ENCODE measurements at places on chromosomes 7 and 10. TPM values are rescaled to one million over a fixed set of nuclear protein-coding genes. Genes with fewer than 3 reads are reported as not detected.

ANKRD2 gene
- total RNA-seq, result 0.49 TPM

TMEM236 gene
- total RNA-seq, result 1.3 TPM

OR13A1 gene
- not detected for total RNA-seq

DNA sequence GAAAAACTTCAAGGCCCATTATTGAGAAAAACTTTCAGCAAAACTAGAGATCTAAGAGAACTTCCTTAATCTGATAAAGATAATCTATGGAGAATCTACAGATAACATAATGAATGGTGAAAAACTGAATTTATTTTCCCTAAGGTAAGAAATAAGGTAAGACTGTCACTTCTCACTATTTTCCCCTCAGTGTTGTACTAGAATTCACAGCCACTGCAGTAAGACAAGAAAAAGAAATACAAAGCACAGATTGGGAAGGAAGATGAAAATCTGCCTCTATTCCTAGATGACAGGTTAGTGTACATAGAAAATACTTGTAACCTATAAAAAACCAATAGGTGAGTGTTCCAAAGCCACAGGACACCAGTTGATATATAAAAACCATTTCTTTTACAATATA, 220.7 kb upstream of the SHH start:
- no peak for DNase-seq
- no peak overlapping the region for H3K27ac ChIP-seq
- no peaks in the 10 kb centered on the region for H3K36me3 ChIP-seq
- peaks cover 13% of the 10 kb centered on the region for H3K27me3 ChIP-seq

DNA sequence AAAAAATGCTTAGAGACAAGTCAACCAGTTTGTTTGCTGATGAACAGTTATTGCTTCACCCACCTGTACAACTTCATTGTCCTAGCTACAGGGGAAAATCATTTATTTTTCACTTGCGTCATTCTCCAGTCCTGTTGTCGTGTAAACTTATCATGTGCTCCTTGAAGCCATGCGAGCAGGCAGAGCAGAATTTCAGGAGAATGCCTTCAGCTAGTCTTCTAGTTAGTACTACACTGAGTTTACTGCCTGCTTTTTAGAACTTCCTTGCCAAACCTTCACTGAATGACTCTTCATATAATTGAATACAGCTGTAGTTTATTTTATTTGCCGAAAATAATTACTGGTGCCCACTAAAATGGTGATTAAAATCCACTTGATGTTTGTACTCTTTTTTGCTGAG, 15.6 kb downstream of the RPA3 start:
- H3K27ac ChIP-seq, result no peak overlapping the region
- H3K4me3 ChIP-seq, result no peak overlapping the region
- no peak for DNase-seq
- H3K36me3 ChIP-seq, result no peaks in the 10 kb centered on the region
- no peaks in the 10 kb centered on the region for H3K27me3 ChIP-seq
- peaks cover 41% of the 10 kb centered on the region for H3K4me1 ChIP-seq
